T-helper 1 cell (primary cell): ENCODE measurements at places on chromosomes 1 and 21.

DNA sequence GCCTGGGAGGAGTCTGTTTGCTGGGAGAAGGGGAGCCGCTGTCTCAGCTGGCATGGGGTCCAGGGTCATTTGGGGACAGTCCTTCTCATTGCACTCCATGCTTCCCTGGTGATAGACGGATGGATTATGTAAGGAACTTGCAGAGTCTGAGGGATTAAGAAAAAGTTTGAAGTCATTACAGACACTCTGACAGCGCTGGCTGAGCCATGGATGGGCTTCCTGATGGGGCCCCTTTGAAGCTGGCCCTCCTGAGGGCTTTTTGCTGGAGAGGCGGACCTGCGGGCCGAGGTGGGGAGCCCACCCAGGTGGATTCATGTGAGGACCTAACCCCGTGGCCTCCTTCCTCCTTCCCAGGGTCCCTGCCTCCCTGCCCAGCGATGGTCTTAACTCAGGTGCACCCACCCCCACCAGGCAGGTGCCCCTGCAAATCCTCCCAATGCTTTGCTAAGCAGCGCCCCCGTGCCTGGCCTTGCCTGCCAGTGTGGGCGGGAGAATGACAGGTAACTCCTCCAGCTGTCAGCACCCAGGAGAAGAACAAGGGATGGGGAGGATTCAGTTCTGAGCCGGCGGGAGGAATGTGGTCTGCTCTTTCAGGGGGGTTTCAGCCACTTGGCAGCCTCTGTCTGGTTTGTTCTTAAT lies 24.2 kb upstream of the C1orf174 start:
- DNase-seq: no peak

DNA sequence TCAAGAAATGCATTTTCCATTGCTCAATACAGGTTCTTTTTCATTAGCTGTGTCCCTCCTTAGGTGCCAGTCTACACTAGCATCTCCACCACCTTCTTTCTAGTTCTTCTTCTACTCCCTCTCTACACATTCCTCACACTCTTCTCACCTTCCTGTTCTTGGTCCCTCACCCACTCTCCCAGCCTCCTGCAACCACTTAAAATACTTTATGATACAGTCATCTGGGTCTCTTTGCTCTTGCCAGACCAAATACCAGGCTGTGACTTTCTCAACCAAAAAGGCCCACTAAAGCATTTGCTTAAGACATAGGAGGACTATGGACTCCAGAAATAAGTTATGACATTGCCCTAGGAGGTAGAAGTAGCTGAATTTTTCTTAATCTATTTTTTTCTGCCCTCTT lies 35.1 kb downstream of the PIGM start:
- DNase-seq: no peak

- DNase-seq: no peak
Observed at GRCh38 chr1:32770221-32770731, 46.9 kb downstream of the YARS1 start.

GRCh38 chr1:43936431-43937151 lies 3.0 kb downstream of the ARTN start:
- no peak for DNase-seq

- DNase-seq: no peak
Observed at GRCh38 chr1:66690666-66691381, 61.4 kb upstream of the DYNLT5 start.

DNA sequence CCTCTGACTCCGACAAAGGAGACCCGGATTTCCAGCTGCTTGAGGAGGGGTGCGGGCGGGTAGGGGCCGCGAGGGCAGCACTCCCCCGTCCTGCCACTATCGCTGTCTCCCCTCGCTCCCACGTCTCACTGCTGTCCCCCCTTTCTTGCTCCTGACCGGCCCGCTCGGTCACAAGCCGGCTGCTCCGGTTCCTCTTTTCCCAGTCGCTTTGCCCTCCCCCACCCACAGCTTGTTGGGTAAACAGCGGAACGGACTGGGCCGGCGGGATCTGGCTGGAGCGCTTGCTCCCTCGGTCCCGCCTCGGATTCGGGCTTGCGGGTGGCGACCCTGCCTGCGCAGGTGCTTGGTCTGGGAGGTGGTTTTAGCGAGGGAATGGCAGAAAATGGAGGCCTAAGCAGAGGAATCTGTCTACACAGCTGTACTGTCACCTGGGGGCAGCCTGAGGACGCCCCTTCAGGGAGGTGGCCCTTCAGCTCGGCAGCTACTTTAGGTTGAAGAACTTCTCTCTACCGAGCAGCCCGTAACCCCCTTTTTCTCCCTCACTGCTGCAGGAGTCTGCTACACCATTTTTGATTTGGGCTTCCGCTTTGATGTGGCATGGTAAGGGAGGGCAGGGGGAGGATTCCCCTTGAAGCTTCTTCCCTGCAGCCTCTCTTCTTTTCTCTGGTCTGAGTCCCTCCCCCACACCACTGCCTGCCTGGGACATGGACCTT lies 645 bp downstream of the ATP6V0B start:
- DNase-seq: no peak

GRCh38 chr21:41727784-41728763 lies 38.8 kb downstream of the RIPK4 start:
- DNase-seq: no peak

DNA sequence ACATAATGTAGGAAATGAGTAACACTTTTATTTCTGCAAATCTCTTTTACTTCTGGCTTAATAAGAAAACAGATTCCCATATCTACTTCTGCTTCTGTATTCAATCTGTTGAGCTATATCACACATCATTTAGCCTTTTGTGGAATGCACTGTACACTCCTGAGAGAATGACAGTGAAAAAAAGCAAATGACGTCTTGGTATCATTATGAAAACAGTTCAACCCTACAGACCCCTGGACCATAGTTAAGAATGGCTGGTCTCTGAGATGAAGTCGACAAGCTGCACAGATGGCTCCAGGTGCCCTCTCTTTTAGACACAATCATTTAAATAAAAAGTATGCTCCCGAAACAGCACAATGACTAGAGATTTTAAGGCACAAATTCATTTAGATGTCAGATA lies 247.0 kb downstream of the RERE start:
- no peak for DNase-seq

DNA sequence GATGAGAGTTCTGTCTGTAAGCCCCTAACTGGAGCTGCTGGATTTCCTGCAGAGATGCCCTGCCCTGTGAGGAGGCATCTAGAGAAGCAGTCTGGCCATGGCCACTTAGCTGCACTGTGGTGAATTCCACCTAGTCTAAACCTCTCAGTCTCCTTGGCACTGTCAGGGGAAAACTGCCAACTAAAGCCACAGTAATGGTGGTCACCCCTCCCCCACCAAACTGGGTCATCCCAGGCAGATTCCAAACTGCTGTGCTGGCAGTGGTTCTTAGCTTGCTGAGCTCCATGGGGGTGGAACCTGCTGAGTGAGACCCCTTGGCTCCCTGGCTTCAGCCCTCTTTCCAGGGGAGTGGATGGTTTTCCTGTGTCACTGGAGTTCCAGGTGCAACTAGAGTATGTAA lies 740.6 kb downstream of the RWDD3 start:
- no peak for DNase-seq

DNA sequence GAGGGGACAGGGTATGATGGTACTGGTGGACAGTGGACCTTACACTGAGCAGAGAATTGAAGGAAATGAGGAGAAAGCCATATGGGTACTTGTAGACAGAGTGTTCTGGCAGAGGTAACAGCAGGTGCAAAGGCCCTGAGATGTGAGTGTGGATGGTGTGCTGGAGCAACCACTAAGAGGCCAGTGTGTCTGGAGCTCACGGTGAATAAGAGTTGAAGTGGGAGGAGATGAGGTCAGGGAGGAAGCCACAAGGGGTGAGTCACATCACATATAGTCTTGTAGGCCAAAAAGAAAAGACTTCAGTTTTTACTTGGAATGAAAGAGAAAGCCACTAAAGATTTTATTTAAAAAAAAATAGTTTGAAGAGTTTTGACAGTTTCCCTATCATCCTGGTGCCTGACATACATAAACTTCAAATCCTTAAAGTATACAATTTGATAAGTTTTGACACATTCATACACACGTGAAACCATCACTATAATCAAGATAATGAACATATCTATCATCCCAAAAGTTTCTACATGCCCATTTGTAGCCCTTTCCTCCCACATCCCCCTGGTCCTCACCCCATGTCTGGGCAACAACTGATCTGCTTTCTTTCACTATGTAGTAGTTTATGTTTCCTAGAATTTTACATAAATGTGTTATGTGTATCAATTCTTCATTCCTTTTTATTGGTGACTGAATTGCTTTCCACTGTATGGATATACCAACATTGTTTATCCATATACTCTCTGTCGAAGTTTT lies 148.4 kb downstream of the GPATCH2 start:
- no peak for DNase-seq

- DNase-seq: no peak
Observed at GRCh38 chr1:205256951-205257625, 29.3 kb downstream of the TMCC2 start.

DNA sequence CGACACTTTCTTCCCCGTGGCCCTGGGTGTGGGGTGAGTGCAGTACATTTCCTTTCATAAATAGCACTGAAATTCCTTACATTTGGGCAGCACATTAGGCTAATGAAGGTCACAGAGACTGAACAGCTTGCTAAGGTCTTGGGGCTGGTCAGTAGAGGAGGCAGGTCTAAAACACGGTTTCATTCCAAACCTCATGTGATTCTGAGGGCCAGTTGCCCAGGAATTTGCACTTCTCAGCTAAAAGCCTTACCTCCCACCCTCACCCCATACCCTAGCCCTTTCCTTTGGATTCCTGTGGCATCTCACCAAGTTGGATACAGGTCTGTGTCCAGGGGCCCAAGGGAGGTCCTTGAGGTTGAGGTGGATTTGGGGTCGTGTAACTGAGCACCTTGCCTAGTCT lies 147.8 kb upstream of the CD34 start:
- DNase-seq: no peak

DNA sequence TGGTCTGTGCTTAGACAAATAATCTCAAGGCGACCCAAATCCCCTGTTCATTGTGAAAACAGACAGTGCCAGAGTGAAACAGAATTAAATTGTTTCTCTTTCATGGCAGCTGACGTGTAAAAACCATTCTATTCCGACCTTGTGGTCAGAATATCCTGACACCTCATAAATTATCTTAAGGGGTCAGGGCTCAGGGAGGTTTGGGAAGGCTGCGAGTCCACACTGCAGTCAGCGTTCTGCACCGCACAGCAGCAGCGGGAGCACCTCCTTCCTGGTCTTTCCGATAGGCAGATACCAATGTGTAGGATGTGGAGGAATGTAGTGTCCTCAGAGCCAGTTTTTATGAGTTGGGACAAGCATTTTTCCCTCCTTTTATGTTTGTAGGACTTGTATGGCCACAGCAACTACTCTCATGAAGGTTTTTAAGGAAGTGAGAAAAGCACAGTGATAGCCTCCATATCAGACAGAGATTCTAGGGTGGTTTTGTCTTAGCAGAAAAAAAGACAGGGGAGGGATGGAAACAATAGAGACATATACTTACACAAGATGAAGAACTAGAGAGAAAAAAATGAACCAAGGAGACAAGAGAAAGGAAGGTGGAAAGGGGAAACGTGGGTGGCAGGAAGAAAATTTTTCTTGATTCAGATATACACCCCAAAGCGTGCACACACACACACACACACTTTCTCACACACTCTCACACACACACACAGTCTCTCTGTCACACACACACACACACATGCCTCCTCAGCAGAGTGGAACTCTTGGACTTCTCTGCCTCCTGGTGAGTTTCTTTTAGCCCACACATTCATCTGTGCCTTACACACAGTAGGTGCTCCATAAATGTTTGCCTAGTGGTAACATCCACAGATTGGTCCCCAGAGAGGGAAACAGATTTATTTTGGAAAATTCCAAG lies 68.6 kb downstream of the NTMT2 start:
- DNase-seq: no peak

- DNase-seq: no peak
Observed at GRCh38 chr1:55301912-55302311, 86.7 kb upstream of the USP24 start.

- no peak for DNase-seq
Observed at GRCh38 chr1:96253246-96254035, 468.1 kb upstream of the PTBP2 start.

GRCh38 chr1:110636149-110636935 lies 30.2 kb upstream of the KCNA2 start:
- peak; percentile 58 for DNase-seq

DNA sequence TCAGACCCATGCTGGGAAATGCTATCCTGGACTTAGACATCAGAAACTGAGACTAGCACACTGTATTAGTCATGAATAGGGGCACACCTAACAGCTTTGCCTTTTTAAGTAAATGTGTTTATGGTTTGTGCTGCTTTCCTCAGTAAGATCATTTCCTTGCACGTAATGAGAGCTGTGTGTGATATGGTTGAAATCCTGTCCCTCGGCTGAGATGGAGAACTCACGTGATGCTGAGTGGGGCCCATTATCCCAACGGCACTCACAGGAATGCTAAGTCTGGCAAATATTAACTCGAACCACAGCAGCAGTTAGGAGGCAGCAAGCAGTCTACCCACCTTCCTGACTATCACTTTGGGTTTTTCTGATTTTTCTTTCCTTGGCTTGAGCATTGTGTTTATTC lies 38.2 kb downstream of the BCL9 start:
- no peak for DNase-seq

GRCh38 chr1:189500778-189501177 lies 976.9 kb downstream of the BRINP3 start:
- no peak for DNase-seq

GRCh38 chr1:12505639-12506280 lies 112.2 kb downstream of the DHRS3 start:
- DNase-seq: no peak

DNA sequence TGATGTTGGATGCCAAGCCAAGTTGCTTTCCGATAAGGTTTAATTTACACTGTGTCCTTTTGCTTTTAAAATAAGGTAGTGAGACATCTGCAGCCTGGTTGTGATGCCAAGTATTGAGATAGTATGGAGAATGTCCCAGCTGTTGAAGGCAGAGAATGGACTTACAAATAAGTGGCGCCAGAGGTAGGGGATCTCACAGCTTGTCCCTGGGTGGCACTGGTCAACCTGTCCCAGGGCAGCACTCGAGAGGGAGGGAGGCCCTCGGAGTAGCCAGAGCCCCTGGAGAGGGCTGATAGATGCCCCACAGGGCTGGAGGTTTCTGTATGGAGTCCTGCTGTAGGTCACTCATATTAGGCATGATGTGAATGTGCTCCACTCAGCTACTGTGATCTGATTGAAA lies 98.5 kb downstream of the GALNT2 start:
- DNase-seq: no peak

- no peak for DNase-seq
Observed at GRCh38 chr1:7656557-7657215, 114.4 kb upstream of the VAMP3 start.

- DNase-seq: no peak
Observed at GRCh38 chr1:228424685-228425660, 8.3 kb upstream of the TRIM17 start.

GRCh38 chr1:36035154-36035553 lies 48.7 kb upstream of the TEKT2 start:
- DNase-seq: no peak

- no peak for DNase-seq
Observed at GRCh38 chr21:22399681-22400514, 1401.7 kb downstream of the NCAM2 start.

- no peak for DNase-seq
Observed at GRCh38 chr1:30061292-30062220, 661.8 kb downstream of the MATN1 start.
